ENCODE measurements at places on chromosomes 1 and 21.

DNA sequence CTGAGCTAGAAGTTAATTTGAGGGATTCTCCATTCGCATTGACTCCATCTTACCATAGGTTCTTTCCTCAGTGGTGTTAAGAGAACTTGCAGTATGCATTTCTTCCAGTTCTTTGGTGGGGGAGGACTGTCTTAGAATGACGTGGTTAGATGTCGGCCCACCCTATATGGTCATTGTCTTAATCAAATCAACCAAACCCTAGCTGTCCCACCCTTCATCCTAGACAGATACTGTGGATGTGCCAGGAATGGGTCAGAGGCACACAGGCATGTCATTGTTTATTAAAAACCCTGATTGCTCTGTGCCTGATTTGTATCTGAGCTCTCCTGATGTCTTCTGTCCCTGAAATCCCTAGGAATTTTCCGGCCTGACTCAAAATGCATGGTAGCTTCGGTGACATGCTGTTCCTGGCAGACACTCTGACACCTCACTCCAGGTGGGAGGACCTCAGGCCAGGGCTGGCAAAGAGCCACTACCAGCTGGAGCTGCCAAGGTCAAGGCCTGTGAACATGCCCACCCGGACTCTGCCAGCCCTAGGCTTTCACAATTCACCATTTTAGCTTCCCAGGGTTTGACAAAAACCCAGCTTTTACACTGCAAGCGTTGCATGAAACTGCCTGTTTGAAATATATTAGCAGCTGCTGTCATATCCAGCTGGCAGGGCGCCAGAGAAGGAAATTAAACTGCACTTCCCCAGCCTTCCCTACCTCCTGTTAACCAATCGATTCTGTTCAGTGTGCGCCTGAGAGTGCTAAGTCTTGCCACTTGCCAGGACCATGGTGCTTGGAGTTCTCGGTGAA, 134.0 kb downstream of the FAM78B start:
- no peak for DNase-seq

GRCh38 chr1:199733125-199733524, 294.4 kb upstream of the NR5A2 start:
- no peak for DNase-seq

- no peak for DNase-seq
Measured at GRCh38 chr1:48035371-48036141, 38.4 kb upstream of the TRABD2B start.

DNA sequence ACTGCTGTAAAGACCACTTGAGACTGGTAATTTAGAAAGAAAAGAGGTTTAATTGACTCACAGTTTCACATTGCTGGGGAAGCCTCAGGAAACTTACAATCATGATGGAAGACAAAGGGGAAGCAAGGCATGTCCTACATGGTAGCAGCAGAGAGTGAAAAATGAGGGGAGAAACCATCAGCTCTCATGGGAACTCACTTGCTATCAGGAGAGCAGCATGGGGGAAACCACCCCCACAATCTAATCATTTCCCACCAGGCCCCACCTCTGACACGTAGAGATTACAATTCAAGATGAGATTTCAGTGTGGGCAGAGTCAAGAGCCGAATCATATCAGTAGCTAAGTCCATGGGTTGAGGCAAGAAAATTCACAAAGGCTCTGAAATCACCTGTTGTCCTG, 23.8 kb upstream of the LYPD8 start:
- no peak for DNase-seq

DNA sequence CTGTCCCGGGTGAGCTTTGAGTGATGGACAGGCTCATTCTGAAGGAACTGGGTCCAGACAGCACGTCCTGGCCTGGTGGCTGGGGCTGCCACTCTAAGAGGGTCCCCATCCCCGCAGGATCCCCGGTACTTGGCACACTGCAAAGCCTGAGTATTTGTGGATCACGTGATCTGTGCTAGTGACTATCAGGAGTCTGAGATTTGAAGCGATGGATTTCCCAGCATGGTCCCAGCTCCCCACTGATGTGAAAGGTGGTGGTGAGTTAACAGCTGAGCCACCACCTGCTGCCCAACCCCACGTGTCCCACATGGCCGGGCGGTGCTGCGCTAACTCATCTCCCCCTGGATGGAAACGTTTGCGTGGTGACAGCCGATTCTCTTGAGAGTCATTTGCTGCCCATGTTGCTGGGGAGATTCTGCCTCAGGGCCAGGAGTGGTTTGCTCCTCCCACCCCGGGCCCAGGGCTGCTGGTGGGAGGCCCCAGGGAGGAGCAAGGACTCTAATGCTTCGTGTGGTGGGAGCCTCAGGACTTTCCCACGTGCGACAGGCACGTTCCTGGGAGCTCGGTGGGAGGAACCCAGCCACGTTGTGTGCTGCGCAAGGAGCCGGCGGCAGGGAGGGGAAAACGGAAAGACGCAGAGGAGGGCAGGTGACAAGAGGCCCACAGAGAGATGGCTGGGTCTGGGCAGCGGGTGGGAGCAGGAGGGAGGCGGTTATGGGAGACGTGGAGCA, 15.1 kb downstream of the FAAP20 start:
- no peak for DNase-seq

GRCh38 chr1:235885655-235886262, 19.1 kb upstream of the LYST start:
- no peak for DNase-seq

GRCh38 chr1:185534801-185535200, 199.4 kb upstream of the HMCN1 start:
- no peak for DNase-seq

DNA sequence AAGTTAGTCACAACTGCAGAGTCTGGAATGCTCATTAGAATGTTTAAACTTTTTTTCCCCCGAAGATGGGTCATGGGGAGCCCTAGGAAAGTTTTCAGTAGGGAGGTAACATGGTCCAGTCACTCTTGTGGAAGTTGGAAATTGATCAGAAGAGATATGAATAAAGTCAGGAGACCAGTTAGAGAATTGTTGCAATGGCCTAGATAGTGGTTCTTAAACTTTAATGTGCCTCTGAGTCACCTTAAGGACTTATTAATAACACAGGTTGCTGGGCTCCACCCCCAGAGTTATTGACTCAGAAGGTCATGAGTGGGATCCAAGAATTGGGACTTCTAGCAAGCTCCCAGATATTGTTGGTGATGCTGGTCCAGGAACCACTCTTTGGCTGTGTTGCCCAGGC, 3.2 kb upstream of the TFAP2E start:
- no peak for DNase-seq

DNA sequence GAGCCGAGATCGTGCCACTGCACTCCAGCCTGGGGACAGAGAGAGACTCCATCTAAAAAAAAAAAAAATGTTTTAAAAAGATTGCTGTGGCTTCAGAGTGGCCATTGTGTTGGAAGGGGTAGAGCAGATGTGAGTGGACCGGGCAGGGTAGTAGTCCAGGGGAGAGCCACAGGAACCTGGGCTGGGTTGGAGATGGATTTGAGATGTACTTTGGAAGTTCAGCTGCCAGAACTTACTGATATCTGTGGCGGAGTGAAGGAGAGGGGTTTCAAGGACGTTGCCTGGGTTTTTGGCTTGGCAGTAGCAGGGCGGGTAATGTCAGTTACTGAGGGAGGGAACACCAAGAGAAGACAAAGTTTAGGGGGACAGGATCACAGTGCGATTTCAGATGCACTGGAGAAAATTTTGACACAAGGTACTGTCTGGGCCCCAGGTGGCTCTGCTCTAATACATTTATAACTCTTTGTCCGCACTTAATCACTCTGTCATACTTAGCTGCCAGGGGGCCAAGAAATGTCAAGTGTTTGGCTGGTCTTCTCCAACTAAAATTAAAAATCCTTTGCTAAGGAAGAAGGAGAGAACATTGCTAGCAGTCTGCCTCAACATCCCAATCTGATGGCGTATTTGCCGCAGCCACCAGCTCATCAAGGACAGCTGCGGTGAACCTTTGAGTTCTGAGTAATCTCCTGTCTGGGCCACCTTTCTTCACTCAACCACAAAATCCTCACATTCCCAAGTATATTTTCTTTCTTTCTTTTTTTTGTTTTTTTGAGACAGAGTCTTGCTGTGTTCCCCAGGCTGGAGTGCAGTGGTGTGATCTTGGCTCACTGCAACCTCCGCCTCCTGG, 9.6 kb downstream of the EPHX1 start:
- DNase-seq: no peak

DNA sequence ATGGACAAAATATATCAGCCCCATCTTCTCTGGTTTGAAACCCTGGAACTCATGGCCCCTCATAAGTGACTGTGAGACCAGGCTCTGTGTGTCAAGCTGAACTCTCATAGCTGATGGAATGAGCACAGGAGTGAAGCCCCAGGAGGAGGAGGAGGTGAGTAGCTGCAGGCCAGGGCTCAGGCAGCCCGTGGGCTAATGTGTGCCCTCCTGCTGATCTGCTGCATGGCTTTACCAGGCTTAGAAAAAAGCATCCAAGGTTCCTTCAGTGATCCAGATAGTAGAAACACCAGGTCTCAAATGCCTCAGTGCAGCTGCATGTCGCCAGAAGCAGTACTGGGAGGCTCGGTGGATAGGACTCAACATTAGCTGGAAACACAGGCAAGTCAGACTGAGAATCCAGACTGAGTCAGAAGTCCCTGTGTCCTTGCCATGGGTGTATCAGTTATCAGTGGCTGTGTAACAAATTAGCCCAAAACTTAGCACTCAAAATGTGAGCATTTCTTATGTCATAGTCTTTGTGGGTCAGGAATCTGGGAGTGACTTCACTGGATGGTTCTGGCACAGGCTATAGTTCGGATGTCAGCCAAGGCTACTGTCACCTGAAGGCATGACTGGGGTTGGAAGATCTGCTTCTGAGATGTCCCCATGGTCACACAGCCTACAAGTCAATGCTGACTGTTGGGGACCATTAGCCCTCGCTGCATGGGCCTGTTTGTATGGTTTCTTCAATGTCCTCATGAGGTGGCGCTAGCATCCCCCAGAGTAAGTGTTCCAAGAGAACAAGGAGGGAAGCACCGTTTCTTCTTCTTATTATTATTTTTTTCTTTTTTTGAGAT, 255.4 kb upstream of the IRF2BP2 start:
- DNase-seq: no peak
